Renal pelvis (tissue), 12 donors: ENCODE measurements at places on chromosomes 4 and X. TPM values are rescaled to one million over a fixed set of nuclear protein-coding genes. Genes with fewer than 3 reads are reported as not detected.

NKX3-2 gene
- not detected for polyA plus RNA-seq

MSX1 gene
- 0.84 TPM for polyA plus RNA-seq

ARMCX1 gene
- 45.8 TPM for polyA plus RNA-seq

DIPK2B gene
- 9.6 TPM for polyA plus RNA-seq

- DNase-seq = no peak
Observed at GRCh38 chrX:109312757-109313156, 169.1 kb downstream of the GUCY2F start.

GRCh38 chrX:134601240-134601765 lies 57.0 kb downstream of the PLAC1 start:
- DNase-seq = no peak

DNA sequence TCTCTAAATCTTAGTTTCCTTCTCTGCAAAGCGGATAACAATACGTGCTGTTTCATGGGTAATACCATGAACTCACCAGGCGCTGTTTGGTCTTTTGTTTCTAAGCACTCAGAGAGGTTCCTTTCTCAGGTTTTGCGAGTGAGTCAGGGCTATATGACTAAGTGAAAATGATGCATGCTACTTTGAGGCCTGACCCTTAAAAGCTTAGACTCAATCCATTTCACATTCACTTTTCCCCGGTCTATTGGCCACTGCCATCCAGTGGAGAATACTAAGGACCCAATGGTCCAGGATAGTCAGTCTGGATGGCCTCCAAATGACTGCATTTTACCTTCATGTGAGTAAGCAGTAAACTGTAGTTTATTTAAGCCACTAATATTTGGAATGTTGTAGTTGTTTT lies 400.8 kb upstream of the SLIT2 start:
- DNase-seq = no peak

GRCh38 chrX:29090811-29091210 lies 503.6 kb downstream of the IL1RAPL1 start:
- no peak for DNase-seq

GRCh38 chr4:20195071-20195885 lies 56.4 kb upstream of the SLIT2 start:
- DNase-seq = no peak

SRP72 gene
- 117 TPM for polyA plus RNA-seq

- no peak for DNase-seq
Observed at GRCh38 chrX:83008415-83008814, 499.7 kb upstream of the POU3F4 start.

DNA sequence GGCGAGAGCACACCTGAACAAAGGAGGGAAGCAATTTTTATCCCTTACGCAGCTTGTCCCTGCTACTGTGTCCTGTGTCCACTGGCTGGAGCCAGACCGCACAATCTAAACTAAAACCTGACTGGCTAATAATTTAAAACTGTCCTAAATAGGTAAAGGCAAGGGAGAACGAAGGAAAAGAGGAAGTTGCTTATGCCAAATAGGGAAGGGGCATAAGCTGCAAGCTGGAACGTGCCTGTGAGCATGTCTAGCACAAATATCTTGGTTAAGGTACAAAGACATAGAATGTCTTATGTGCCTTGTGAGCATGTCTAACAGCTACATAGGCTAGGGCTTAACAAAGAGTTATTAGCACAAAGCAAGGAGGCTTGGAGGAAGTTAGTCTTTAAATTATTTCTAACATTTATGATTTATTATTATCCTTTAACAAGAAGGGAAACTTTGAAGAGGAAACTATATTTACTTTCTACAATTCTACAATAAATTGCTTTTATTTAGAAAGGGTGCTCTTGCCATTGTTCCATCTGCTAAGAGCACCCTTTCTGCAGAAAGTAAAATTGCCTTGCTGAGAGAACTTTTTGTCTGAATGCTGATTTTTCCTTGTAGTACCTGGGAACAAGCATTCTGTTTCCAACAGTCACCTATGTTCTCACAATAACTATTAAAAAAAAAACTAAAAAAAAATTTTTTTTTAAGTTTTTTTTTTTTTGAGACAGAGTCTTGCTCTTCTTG lies 80.6 kb upstream of the CBR4 start:
- no peak for DNase-seq

- DNase-seq = no peak
Observed at GRCh38 chrX:17818726-17819125, 42.4 kb downstream of the RAI2 start.

DNA sequence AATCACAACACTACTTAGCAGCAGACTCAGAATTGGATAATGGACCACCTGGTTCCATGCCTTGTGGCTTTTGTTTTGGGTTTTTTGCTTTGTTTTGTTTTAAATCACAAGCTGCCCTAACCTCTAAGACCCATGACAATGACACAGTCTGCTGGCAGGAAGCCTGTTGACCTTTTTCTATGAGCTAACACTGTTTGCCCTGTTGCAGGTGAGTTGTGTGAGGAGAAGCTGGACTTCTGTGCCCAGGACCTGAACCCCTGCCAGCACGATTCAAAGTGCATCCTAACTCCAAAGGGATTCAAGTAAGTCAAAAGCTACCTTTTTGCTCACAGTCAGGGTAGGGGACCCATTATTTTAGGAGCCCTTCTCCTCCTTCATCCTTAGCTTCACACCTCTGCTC lies 110.8 kb upstream of the PACRGL start:
- DNase-seq = no peak

DNA sequence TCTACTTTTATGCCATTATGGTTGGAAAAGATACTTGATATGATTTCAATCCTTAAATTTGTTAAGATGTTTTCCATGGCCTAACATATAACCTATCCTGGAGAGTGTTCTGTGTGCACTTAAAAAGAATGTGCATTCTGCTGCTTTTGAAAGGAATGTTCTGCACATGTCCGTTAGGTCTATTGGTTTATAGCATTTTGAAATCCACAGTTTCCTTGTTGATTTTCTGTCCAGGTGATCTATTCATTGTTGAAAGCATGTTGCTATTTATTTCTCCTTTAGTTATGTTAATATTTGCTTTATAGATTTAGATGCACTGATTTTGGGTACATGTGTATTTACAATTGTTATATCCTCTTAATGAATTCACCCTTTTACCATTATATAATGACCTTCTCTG lies 5.7 kb upstream of the KLKB1 start:
- no peak for DNase-seq
